Activated naive CD4-positive, alpha-beta T cell (primary cell): ENCODE measurements at places on chromosomes 3 and 15.

DNA sequence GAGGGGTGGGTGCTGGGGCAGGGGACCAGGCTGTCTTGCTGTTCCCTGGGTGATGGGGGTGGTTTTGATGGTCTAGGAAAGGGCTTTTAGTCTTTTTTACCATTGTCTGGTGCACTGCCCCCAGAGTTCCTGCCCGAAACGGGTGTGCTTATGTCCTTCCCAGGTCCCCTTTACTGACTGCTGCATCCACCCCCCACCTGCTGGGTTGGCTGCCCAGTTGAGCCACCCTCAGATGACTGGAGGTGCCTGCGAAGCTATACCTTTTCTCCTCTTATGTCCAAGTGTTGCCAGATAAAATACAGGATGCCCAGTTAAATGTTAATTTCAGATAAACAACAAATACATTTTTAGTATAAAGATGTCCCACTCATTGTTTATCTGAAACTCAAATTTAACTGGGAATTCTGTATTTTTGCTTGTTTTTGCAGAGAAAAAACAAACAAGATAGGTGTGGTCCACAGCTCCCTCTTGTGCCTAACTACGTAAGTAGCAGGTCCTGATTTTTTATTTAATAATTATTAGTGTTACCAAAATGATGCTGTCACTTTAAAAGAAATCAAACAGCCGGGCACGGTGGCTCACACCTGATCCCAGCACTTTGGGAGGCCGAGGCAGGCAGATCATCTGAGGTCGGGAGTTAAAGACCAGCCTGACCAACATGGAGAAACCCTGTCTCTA is 6.1 kb upstream of the RPP14 start:
- no peak for DNase-seq

GRCh38 chr15:86432861-86433260 is 353.2 kb downstream of the AGBL1 start:
- DNase-seq, result no peak

DNA sequence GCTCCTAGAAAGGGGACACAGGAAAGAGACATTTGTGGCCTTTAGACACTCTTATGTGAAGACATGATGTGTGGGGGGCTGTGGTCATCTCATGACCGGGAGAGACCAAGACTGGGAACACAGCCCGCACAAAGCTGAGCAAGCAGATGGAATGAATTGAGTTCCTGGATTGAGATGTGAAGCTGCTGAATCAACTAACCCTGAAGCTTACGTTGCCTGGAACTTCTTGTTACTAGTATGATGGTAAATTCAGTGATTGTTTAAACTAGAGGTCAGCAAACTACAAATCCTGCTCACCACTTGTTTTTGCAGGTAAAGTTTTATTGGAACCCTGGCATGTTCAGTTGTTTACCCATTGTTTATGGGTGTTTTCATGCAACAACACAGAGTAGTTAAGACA is 83.4 kb upstream of the BHLHE40 start:
- DNase-seq, result no peak

DNA sequence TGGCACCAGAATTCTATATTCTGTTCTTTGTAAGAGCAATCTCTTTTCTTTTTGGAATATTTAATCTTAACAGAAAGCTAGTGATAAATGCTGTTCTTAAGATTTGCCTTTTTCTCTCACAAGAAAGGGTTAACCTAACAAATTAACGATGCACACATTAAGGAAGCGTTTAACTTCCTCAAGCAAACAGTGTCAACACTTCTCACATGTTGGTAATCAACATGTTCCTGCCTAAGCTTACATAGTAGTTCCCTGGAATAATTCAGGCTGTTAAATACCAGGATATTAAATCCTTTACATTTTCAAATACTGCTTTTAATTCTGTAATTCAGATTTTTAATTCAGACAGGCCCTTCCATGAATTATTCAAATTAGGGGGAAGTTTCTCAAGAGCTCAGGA is 67.4 kb upstream of the RPL35A start:
- no peak for DNase-seq

DNA sequence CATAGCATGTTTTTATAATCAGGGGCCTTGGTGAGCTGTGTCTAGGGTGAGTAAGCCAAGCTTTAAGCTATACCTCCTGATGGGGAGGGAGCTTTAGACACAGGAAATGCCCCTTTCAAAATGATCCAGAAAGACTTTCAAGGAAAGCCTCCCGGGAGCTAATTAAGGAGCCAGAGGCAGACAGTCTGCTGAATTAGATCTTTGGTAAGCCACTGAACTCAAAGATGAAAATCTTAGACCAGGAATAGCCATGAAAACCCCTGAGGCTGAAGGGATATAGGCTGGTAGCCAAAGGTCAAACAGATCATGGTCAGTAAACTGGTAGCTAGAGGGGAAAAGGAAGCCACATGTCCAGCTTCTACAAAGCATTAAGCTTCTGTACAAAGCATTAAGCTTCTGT is 42.7 kb upstream of the GAP43 start:
- no peak for DNase-seq

- no peak for DNase-seq
Observed at GRCh38 chr3:162777118-162777517, 1280.5 kb downstream of the OTOL1 start.

DNA sequence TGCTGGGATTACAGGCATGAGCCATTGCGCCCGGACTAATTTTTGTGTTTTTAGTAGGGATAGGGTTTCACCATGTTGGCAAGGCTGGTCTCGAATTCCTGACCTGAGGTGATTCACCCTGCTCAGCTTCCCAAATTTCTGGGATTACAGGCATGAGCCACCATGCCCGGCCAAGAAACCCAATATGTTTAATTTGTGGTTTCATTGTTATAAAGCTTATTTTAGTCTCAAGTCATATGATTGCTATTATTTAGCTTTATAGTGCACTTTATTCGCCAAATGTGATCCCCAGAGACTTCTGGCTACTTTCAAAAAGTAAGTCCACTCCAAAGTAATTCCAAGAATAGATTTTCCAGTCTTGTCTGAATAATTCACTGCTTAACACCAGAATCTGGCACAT is 19.3 kb upstream of the SLC4A7 start:
- DNase-seq, result no peak
